Spinal cord (tissue), 10 donors: ENCODE measurements at places on chromosomes 1 and 21. TPM values are rescaled to one million over a fixed set of nuclear protein-coding genes. Genes with fewer than 3 reads are reported as not detected.

The KIRREL1 gene
- 29.0 TPM for total RNA-seq

The PLA2G4A gene
- 15.4 TPM for total RNA-seq

The FALEC gene
- 1.2 TPM for total RNA-seq

The CELSR2 gene
- total RNA-seq = 13.4 TPM

The CD48 gene
- 9.4 TPM for total RNA-seq

- no peak for DNase-seq
- no peak overlapping the region for H3K27ac ChIP-seq
- H3K4me3 ChIP-seq = no peak overlapping the region
- peaks cover 94% of the 10 kb centered on the region for H3K36me3 ChIP-seq
- peaks cover 24% of the 10 kb centered on the region for H3K4me1 ChIP-seq
- H3K27me3 ChIP-seq = no peaks in the 10 kb centered on the region
Observed at GRCh38 chr21:44329971-44330681, 9.1 kb downstream of the CFAP410 start.

GRCh38 chr1:81670286-81670685 lies 130.4 kb upstream of the ADGRL2 start:
- peak; percentile 83 for DNase-seq
- no peak overlapping the region for H3K4me3 ChIP-seq
- no peaks in the 10 kb centered on the region for H3K27me3 ChIP-seq
- no peaks in the 10 kb centered on the region for H3K36me3 ChIP-seq
- no peak overlapping the region for H3K27ac ChIP-seq

DNA sequence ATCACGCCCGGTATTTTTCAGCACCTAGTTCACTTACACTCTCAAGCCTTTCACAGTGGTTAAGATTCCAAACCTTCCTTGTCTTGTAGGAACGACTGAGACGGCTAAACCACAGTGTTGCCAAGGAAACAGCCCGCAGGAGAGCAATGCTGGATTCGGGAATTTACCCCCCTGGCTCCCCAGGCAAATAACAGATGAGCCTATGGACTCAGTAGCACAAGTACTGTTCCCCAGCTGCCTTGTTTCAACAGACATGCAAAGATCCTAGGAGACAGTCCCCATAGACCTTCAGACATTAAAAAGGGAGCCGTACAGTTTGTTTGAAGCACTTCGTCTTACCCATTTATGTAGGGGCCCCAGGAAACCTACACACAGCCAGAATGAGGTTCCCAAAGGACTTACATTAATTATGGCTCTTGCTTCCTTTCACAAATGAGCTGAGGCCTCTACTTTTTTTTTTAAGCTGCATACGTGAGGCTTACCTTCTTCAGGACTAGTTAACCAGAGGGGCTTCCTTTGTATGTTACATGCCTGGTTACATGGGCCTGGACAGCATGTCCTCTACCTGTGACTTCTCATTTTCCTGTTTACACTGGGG lies 2.7 kb downstream of the SNAPIN start:
- no peak for DNase-seq
- H3K27ac ChIP-seq = no peak overlapping the region
- no peaks in the 10 kb centered on the region for H3K27me3 ChIP-seq
- peaks cover 14% of the 10 kb centered on the region for H3K4me1 ChIP-seq
- peaks cover 51% of the 10 kb centered on the region for H3K36me3 ChIP-seq

DNA sequence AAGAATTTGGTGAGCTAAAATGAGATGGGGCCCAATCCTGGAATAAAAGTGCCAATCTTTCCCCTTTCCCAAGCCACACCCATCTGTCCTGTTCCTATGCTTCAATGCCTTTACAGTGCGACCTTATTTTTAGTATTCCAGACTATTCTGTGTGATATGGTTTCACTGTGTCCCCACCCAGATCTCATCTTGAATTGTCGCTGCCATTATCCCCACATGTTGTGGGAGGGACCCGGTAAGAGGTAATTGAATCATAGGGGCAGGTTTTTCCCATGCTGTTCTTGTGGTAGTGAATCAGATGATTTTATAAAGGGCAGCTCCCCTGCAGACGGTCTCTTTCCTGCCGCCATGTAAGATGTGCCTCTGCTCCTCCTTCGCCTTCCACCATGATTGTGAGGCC lies 129.3 kb upstream of the KIF26B start:
- peaks cover 3% of the 10 kb centered on the region for H3K36me3 ChIP-seq
- DNase-seq = no peak
- H3K27me3 ChIP-seq = no peaks in the 10 kb centered on the region
- no peaks in the 10 kb centered on the region for H3K4me1 ChIP-seq

GRCh38 chr1:173414136-173414535 lies 63.0 kb upstream of the PRDX6 start:
- no peaks in the 10 kb centered on the region for H3K27me3 ChIP-seq
- no peak overlapping the region for H3K4me3 ChIP-seq
- no peak overlapping the region for H3K27ac ChIP-seq
- H3K36me3 ChIP-seq = no peaks in the 10 kb centered on the region
- H3K4me1 ChIP-seq = no peaks in the 10 kb centered on the region

DNA sequence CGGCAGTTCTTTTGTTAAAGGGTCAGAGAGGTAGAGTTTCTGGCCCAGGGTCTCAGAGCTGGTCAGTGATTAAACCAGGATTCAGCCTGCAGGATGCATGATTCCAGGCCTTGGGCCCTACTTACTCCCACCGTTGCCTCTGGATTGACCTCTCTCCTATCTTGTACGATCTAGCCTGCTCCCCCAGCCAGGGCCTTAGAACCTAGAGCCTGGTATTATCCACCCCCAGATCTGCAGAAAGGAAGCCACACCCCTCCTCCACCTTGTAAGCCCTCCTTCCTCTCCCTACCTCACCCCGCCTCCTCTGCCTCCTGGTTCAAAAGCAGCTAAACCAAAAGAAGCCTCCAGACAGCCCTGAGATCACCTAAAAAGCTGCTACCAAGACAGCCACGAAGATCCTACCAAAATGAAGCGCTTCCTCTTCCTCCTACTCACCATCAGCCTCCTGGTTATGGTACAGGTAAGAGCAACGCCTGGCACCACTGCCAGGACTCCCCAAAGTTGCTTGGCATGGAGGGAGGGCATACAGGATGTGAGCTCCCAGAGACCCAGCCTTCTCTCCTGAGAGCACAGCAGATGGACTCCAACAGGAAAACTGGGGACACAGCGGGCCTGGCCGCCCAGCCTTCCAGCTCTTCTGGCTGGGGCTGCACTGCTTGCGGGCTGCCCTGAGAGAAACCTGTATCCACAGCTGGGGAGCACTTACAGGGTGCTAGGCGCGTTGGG lies at the start of gene CD52:
Gene CD52 (plus strand): TSS at position 347 of the 726 bp plus-strand sequence. CDS start 60 bp downstream, at position 407.
- H3K4me3 ChIP-seq = no peak within 1 kb of the TSS
- peaks cover 3% of the 10 kb centered on the region for H3K4me1 ChIP-seq
- no peak for DNase-seq
- no peaks in the 10 kb centered on the region for H3K27me3 ChIP-seq

DNA sequence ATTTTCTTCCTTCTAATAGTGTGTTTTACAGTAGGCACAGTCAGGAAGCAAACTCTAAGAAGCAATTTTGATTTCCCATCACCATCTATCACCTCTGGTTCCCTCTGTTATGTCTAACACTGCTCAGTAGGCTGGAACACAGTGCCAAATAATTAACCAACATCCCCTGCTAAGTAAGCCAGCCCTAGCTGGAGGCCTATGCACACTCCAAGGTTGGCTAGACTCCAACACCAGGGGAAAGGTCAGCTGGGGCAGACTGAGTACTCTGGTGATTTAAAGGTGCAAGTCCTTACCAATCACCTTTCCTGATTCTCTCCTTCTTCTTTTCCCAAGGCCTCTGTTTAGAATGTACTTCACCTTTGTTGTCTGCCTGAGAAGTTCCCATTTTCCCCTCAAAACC lies 46.5 kb upstream of the BEND5 start:
- H3K4me1 ChIP-seq = no peaks in the 10 kb centered on the region
- H3K27me3 ChIP-seq = no peaks in the 10 kb centered on the region
- H3K36me3 ChIP-seq = no peaks in the 10 kb centered on the region

GRCh38 chr1:64686828-64687724 lies 57.8 kb upstream of the RAVER2 start:
- peak; percentile 72 for DNase-seq
- peaks cover 3% of the 10 kb centered on the region for H3K4me1 ChIP-seq
- H3K27ac ChIP-seq = no peak overlapping the region
- no peaks in the 10 kb centered on the region for H3K27me3 ChIP-seq
- H3K4me3 ChIP-seq = no peak overlapping the region
- H3K36me3 ChIP-seq = peaks cover 24% of the 10 kb centered on the region

DNA sequence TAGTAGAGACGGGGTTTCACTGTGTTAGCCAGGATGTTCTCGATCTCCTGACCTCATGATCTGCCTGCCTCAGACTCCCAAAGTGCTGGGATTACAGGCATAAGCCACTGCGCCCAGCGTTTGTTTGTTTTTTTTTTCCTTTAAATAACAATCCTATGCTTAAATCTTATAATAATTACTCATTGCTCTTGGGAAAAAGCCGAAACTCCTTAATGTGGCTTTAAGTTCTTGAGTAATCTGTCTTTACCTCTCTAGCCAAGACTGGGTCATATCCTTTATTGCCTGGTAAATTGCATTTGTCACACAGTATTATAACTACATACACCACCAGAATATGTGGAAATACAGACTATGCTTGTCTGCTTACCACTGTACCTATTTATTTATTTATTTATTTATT lies 97.1 kb downstream of the MACF1 start:
- H3K4me1 ChIP-seq = no peaks in the 10 kb centered on the region
- H3K4me3 ChIP-seq = no peak overlapping the region

DNA sequence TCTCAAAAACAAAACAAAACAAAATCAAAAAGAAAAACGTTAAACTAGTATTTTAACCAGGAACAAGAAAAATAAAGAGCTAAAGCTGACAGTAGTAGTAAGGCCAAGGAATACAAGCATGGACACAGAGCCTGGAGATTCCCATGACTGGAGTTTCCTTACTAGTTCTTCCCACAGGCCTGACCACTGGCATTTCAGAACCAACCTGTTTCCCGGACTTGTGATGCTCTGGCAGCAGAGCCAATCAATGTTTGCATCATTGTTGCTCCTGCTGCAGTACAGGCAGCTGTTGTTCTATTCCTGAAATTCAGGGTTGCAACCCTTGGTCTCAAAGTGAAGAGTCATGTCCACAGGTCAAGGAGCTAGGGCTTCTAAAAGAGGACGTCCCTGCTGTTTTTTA lies 111.3 kb upstream of the WARS2 start:
- no peak overlapping the region for H3K27ac ChIP-seq
- H3K4me3 ChIP-seq = no peak overlapping the region
- no peaks in the 10 kb centered on the region for H3K4me1 ChIP-seq
- no peaks in the 10 kb centered on the region for H3K36me3 ChIP-seq
- no peaks in the 10 kb centered on the region for H3K27me3 ChIP-seq

DNA sequence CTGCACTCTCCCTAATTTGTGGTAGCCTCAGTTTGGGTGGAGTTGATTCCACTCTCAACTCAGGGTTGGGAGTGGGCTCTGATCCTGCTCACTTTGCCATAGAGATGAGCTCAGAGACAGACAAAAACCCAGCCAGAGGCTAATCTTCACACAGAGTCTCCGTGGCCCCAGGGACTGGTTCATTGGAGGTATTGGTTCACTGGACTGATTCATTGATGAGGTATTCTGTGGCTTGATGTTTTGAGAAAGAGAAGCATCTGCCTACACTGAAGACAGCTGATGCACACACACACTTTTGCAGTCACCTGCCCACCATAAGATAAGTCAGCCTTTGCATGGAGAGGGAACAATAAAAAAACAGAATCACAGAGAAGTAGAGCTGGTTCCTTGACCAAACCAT lies 183.8 kb downstream of the AJAP1 start:
- no peaks in the 10 kb centered on the region for H3K27me3 ChIP-seq
- H3K27ac ChIP-seq = no peak overlapping the region
- no peaks in the 10 kb centered on the region for H3K36me3 ChIP-seq
- DNase-seq = no peak
- H3K4me1 ChIP-seq = peaks cover 6% of the 10 kb centered on the region

GRCh38 chr1:165112260-165112659 lies 244.3 kb downstream of the LMX1A start:
- H3K27ac ChIP-seq = no peak overlapping the region
- no peaks in the 10 kb centered on the region for H3K36me3 ChIP-seq
- no peak overlapping the region for H3K4me3 ChIP-seq

DNA sequence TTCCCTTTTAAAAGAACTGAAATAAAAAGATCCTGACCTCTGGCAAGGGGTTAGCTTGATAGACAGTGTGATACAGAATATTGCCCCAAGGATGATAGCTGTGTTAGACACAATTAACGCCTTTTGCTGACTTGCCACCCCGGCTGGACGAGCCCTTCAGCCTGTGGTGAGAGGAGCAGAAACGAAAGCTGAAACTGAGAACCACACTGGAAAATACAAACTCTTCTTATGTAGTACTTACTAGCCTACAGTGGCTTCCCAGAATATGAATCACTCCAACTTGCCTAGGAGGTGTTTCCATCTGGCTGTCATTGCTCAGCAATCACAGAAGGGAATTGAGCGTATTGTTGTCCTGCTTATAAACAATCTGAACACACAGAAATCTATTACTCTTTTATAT lies 22.9 kb downstream of the SAMSN1 start:
- H3K4me3 ChIP-seq = no peak overlapping the region
- no peaks in the 10 kb centered on the region for H3K27me3 ChIP-seq
- no peak for DNase-seq
- no peak overlapping the region for H3K27ac ChIP-seq
- H3K4me1 ChIP-seq = no peaks in the 10 kb centered on the region

DNA sequence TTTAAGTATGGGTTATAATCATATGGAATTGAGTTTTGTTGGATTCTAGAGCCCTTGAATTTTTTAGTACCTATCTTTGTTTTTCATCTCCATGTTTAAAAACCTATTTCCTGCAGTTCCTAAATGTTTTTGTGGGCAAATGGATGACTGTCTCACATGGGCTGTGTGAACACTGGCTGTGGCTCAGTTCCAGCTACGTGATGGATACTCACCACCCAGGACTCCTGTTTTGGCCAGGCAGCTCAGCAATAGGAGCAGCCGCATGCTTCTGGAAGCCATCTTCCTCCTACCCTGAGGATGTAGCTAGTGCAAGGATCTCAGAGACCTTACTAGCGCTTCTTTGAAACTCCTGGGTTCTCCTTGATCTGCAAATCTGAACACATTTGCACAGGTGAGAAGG lies 2.8 kb downstream of the REG4 start:
- H3K27me3 ChIP-seq = no peaks in the 10 kb centered on the region
- H3K36me3 ChIP-seq = no peaks in the 10 kb centered on the region
- no peak for DNase-seq
- no peak overlapping the region for H3K27ac ChIP-seq
- no peaks in the 10 kb centered on the region for H3K4me1 ChIP-seq

DNA sequence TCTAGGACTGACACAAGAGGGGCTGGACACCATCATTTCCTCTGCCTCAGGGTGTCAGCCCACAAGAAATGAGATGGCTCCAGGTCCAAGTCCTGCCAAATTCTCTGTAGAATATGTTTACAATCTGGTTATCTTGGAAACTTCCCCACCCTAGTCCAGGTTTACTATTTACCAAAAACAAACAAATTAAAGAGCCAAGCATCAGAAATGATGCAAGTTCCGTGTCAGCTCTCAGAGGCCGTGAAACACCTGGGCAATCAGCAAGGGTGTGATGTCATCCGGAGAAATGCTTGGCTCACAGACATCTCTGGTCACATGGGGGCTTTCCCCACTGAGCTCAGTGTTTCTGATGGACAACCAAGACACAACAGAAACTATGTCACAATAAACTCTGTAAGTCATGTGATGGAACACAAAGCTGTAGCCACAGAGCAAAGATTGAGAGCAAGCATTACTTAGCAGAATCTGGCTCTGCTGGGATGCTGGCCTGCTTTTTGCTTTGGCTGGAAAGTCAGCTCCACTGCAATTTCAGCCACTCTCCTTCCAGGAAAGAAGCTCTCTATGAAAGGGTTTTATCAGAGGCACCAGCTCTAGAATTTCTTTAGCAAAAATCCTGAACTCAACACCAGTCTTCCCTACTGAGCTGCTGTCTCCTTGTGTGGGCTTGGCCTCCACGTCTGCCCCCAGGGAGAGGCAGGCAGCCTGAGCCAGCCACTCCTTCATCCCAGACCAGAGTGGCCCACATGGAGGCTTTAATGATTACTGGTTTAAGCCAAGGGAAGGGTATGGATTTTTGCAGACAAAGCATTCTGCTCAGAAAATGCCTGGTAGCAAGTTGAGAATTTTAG lies 55.9 kb downstream of the NENF start:
- no peaks in the 10 kb centered on the region for H3K27me3 ChIP-seq
- peak overlapping the region; percentile 8 for H3K27ac ChIP-seq
- peaks cover 15% of the 10 kb centered on the region for H3K4me1 ChIP-seq
- peak; percentile 61 for DNase-seq
